ENCODE measurements at places on chromosomes 16 and 17. TPM values are rescaled to one million over a fixed set of nuclear protein-coding genes. Genes with fewer than 3 reads are reported as not detected.

RPRML gene
- not detected for polyA plus RNA-seq

PRR15L gene
- 0.16 TPM for polyA plus RNA-seq

UMOD gene
- not detected for polyA plus RNA-seq

GNGT2 gene
- polyA plus RNA-seq: 110 TPM

NAA38 gene
- 177 TPM for polyA plus RNA-seq

TBL3 gene
- polyA plus RNA-seq: 66.1 TPM

GP1BA gene
- 1.3 TPM for polyA plus RNA-seq
